ENCODE measurements at places on chromosomes 6 and 20.

DNA sequence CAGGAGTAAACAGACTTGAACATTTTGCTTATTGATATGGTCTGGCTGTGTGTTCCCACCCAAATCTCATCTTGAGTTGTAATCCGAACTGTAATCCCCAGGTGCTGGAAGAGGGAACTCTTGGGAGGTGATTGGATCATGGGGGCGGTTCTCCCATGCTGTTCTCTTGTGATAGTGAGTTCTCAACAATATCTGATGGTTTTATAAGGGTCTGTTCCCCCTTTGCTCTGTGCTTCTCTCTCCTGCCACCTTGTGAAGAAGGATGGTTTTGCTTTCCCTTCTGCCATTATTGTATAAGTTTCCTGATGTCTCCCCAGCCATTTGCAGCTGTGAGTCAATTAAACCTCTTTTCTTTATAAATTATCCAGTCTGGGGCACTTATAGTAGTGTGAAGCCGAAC, 40.0 kb downstream of the MYLIP start:
- peak; percentile 49 for DNase-seq

GRCh38 chr20:35327074-35327976, 35.1 kb upstream of the FAM83C start:
- DNase-seq = no peak

GRCh38 chr6:157486572-157486971, 105.6 kb downstream of the ZDHHC14 start:
- no peak for DNase-seq

DNA sequence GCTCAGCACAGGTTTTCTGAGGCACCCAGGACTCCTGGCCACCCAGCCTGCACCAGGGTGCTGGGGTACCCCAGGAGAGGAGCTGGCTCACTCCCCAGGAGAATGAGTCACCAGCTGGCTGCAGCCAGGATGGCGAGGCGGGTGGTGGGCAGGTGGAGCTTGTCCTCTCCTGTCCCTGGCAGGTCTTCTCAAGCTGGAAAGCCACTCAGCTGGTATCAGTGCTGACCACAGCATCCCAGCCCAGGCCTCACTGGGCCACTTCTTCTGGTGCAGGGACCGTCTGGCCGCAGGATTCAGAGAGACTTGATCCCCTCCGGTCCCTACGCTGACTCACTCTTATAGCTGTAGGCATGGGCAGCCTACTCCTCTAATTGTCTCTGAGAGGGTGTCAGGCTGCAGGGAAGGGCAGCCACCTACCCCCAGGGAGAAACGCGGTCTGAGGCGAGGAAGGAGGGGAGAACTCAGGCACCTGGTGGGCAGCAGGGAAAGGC, 22.2 kb downstream of the TFEB start:
- DNase-seq = no peak
